ENCODE measurements at places on chromosomes 11 and 22.

DNA sequence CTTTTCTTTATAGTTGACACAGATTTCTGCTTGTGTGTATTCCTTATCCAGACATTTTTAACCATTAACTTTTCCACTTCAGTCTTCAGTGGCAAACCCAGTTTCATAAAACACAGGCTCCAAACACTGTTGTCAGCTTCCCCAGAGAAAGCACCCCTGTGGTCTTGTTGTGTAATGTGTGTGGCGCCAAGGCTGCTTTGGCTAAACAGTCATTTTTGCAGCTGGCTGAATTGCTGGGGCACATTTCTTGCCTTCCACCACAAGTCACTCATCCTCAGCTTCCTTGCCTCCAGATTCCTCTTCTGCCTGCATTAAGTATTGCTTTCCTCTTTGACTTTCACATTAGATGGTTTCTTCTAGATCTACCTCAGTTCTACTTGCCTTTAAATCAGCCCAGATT is 40.5 kb downstream of the ARHGAP1 start:
- no peak for ATAC-seq

- ATAC-seq, result no peak
Measured at GRCh38 chr11:73758451-73758850, 2.4 kb downstream of the RAB6A start.

- ATAC-seq, result no peak
Measured at GRCh38 chr22:27129266-27129665, 471.9 kb downstream of the MIAT start.

DNA sequence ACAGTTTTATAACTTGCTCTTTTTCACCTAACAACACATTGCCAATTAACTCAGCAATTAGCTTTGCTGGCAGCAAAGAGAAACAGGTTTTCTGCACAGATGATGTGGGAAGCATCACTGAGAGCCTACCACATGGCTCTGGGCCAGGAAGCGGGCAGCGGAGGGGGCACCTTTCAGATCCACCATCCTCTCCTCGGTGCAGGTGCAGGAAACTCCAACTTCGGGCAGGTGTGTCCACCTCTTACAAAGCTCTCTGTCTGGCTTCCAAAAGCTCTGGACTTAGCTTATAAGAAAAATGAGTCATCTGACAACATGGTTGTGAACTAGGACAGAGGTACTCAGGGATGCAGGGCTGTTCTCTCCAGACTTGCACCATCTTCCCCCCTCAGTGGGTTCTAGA is 77.0 kb downstream of the RPS6KA4 start:
- no peak for ATAC-seq

DNA sequence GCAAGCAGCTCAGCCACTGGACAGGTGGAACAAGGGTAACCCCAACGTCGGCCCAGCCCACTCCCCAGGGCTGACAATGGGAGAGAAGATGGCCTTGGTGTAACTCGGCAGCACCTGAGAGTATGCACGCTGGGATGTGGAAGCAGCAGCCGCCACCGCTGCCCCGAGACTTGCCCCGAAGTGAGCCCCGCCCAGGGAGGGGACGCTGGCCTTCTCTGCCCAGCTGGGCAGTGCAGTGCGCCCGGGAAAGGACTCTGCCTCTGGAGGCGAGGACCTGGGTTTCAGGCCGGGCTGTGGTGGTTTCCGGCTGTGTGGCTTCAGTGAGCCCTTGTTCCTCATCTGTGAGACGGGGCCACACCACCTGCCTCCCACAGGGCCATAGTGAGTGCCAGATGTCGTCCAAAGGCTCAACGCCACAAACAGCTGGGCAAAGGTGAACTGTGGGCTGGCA is 8.6 kb upstream of the POLDIP3 start:
- no peak for ATAC-seq

DNA sequence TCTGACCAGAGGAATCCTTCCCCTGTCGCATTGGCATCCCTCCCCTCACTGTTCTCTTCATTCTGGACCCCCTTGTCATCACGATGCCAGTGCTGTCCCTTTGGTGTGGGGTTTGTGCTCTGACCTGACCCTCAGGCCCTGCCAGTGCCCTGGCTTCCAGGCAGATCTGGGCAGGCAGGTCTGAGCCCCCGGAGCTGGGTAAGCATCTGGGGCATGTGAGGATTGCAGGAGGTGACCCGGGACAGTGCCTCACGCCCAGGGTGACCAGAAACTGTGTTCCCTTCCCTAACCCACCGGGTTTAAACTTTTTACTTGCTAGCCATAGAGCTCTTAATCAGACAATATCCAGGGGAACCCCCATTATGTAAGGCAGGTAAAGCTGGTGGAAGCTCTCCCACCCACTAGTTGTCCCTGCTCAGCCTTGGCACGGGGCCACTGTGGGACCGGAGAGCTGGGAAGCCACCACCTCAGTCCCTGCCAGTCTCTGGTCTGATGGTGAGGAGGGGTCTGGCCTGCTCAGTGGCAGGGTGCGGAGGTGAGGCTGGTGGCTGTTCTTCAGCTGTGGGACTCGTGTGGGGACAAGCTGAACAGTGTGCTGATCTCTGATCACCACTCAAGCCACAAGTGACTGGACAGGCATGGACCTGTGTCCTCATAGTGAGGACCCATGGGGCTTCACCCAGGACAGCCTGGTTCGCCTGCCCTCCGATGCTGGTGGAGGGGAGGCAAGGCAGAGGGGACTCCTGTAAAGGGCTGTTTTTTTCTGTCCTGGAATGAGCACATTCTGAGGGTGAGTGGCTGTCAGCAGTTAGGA is 38.0 kb downstream of the BCR start:
- ATAC-seq, result no peak

DNA sequence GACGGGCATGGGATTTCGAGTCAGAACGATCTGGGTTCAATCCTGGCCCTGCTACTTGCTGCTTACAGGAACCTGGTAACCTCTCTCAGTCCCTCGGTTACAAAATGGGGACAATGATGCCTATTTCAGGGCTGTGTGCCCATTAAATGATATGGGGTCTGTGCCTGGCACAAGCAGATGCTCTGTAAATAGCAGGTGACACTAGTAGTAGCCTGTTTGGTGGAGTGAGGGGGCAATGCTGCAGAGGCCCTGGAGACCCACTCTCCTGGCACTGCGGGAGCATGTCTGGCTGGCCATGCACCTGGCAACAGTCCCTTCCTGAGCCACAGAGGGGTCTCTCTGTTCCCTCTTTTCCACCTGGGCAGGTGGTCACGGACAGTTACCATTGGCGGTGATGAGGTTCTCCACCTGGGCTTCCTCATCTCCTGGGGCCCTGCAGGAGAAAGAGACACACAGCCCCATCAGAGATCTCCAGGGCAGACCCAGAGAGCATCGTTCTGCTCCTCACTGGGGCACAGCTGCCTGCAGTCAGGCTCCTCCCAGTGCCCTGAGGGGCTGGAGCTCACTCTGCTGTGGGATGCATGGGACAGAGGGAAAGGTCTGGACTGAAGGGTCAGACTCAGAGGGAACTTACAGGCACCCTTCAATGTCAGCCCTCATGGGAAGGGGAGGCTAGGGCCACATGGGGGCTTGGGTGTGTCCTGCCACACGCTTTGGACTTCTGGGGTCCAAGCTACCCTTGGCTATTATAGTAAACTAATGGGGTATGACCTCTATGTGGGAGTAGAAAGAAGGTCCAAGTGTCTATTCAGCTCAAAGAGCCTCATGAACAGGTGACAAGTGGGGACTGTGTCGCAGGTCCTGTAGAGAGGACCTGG is 15.6 kb upstream of the FXYD2 start:
- ATAC-seq, result no peak

DNA sequence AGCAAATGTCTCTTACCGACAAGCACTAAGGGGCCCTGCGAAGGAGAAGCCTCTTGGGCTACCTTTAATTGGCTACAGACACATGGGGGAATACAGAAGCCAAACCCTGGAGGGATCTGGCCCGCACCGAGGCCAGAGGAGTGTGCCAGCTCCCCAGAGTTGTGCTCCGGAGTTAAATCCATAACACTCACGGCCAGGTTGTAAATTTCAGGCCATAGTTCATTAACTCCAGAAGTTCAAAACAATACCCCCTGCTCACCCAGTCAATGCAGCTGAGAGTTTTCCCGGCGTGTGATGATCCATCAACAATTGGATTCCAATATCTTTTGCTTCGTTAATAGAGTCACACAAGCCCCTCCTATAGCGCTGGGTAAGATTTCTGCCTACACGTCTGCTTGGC is 371.5 kb downstream of the NXPE2 start:
- no peak for ATAC-seq

DNA sequence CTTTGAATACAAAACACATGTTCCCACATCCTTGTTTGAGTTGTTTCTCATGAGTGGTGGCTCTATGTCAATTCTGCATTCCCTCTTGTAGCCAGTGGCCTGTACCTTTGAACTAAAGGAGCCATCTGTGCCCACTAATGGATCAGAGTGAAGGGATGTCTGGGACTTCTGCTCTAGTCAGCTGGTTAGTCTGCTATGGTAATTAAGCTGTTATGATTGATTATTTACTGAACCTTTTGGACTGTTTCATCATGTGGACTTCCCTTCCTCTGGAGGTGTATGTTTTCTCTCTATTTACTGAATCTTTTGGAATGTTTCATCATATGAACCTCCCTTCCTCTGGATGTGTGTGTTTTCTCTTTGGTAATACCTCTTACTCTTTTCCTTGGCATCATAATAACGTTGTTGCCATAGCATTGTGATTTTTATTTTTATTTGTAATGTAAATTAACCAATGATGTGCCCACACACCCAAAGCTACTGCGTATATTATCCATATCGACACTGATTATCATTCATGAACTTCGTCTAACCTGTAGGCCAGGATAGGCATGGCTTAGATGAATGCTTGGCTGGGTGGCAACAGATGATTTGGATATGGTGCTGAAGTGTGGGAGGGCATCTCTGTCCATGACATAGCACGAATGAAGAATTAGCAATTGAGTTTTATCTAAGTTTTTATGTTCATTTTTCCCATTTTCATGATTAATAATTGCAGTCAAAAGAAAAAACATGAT is 112.3 kb upstream of the SORL1-AS1 start:
- ATAC-seq, result no peak
